ENCODE measurements at places on chromosomes 12 and 14.

- DNase-seq: no peak
Observed at GRCh38 chr12:54311051-54311450, 10.2 kb upstream of the NFE2 start.

DNA sequence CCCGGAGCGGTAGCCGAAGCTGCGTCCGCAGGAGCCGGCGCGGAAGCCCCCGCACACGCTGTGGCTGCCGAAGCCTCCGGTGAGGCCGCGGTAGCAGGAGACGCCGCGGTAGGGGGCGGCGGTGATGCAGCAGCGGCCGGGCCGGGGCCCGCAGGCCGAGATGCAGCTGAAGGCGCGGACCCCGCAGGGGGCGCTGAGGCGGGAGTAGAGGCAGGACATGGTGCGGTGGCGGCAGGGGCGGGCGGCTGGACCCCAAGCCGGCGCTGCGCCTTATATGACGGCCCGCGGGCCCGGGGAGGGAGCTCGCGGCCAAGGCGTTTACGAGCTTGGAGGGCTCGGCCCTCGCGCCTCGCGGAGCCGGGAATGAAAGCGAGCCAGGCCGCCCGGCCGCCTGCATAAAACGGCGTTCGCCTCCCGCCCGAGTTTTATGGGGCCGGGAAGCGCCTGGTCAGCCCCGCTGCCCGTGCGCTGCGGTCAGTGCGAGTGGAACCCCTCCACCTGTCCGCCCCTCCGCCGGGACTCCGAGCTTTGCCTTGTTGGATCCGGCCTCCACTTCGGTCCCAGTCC, 16.0 kb upstream of the KRT86 start:
- no peak for DNase-seq

DNA sequence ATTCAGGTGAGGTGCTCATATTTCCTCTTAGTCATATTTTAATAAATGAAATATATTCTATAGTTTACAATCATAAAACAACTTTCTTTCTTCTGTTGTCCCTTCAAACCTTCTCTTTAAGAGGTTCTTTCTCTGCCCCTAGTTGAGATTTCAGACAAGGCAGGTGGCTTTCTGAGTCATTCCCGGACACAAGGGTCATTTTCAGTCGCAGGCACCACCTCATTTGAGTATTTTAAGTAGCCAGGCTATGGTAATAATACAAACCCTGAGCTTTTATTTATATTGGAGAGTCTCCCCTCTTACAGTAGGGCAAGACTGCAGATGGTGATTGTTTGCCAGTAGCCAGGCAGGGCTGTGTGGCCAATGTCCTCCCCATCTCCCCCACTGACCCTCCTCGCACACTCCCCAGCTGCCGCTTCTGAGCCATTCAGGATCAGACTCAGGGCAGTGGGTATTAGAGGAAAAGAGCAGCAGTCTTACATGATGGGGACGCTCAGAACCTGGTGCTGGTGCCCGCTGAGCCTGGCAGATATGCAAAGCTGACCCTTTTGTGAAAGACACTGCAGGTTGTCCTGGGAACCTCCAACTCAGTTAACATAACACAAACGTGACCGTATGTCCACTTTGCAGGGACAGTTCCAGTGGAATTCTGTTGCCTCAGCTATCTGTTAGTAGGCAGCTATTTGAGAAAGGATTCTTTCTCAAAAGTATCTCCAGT, 101.1 kb upstream of the BCL2L14 start:
- no peak for DNase-seq

DNA sequence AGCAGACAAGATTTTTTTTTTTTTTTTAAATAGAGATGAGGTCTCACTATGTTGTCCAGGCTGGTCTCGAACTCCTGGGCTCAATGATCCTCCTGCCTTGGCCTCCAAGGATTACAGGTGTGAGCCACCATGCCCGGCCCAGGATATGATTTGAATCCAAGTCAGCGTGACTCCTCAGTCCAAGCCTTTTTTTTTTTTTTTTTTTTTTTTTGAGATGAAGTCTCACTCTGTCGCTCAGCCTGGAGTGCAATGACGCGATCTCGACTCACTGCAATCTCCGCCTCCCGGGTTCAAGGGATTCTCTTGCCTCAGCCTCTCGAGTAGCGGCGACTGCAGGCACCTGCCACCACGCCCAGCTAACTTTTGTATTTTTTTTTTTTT, 6.9 kb downstream of the CABP1 start:
- no peak for DNase-seq

GRCh38 chr12:70607107-70607506, 30.1 kb downstream of the PTPRB start:
- DNase-seq: no peak

- no peak for DNase-seq
Observed at GRCh38 chr14:104030958-104031357, 54.5 kb upstream of the ASPG start.

DNA sequence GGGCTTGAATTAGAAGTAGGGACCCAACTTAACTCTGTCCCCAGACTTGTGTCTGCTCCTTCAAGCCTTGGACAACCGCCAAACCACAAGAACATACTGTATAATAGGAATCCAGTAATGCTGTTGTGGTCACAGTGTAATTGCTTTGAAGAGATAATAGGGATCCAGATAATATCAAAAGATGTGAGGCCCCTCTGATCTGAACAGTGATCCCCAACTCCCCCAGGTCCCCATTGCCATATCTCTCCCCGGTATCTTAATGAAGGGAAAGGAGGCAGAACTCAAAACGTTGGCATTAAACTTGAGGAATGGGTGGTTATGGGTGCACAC, 8.5 kb upstream of the PLEKHH1 start:
- no peak for DNase-seq

DNA sequence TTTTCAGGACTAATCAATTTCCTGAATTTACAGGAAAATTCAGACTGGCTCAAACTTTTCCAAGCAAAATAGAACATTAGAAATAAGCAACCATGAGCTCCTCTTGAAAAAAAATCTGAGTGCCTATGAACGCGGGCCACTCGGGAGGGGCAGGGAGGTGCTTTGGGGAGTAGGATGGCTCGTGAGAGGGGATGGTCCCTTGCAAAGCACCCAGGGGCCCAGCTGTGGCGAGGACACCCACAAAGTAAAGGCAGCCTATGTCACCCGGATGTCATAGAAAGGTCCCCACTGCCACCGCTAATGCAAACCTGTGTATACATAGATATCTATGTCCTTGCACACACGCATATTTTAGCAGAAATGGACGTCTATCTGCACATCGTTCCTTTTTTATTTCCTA, 309.9 kb downstream of the ADGRD1 start:
- no peak for DNase-seq

GRCh38 chr14:33555710-33556350, 395.0 kb downstream of the EGLN3 start:
- peak; percentile 41 for DNase-seq

- DNase-seq: no peak
Observed at GRCh38 chr14:47195582-47195981, 479.8 kb downstream of the MDGA2 start.

GRCh38 chr14:92143962-92144361, 22.2 kb downstream of the CPSF2 start:
- no peak for DNase-seq

- DNase-seq: no peak
Observed at GRCh38 chr12:53747095-53747494, 4.7 kb downstream of the CISTR start.

DNA sequence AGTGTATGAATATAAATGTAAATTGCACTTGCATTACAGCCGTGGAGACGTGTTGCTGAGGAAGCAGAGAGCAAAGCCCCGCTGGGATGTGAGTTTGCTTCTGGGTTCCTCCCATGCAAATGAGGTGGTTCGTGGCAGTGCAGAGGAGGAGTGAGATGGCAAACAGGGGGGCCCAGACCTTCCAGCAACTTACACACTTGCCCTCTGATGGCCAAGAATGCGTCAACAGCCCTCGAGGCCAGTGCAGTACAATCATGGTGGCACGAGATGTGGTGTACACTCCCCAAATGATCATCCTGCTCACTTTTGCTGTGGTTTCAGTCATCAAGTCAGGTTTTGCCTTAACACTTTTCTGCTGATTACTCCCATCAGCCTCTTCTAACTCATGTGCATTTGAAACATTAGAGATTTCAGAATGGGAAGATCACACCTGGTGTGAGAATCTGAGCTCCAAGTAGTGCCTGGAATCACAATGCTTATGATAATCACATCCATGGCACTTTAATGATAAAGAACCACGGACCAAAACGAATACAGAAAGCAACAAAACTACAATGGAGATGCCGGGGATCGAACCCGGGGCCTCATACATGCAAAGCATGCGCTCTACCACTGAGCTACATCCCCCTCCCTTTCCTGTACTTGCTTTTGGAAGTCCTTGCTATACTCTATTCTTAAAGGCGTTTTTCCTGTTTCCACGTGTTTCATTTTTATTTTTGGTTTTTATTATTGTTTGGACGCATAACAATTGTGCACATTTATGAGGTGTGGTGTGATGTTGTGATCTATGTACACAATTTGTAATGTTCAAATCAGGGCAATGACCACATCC, 7.0 kb upstream of the UBC start:
- DNase-seq: peak; percentile 41

DNA sequence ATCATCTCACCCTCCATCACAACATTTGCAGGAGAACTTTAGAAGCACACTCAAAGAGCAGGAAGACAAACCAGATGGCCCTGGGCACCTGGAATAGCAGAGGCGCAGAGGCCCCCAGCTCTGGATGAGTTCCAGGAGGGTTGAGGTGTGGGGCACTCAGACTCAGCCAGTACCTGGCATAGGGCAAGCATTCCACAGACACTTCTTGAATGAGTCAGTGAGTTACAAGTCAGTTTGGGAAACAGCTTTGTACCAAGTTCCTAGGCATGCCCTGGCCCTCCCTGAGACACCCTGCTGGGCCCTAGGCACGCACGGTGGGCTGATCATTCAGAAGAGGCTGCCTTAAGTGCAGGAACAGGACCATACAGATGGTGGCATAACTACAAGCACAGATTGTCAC, 54.3 kb downstream of the MAP3K9 start:
- DNase-seq: peak; percentile 60

DNA sequence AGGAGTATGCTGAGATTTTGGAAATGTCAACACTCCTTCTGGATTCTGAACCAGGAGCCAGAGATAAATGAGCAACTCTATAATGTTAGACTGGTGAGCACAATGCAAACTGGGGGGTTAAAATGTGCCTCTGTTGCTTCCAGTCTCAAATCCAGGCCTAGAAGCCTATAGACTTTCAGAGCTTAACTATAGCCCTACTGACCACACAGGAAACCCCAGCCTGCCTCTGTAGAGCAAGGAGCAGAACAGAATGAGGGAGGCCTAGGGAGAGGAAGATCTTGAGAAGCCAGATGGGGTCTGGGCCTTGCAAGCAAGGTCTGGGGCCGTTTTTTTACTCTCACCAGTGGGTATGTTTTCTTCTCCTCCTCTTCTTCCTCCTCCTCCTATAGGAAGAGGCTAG, 225.4 kb upstream of the KITLG start:
- DNase-seq: no peak

- DNase-seq: no peak
Observed at GRCh38 chr12:61267474-61267873, 992.7 kb upstream of the USP15 start.

- peak; percentile 70 for DNase-seq
Observed at GRCh38 chr12:60501124-60501729, 905.4 kb downstream of the SLC16A7 start.

GRCh38 chr14:99425272-99425681, 55.4 kb downstream of the SETD3 start:
- DNase-seq: no peak

GRCh38 chr12:82688035-82688501, 1.4 kb downstream of the TMTC2 start:
- peak; percentile 8 for DNase-seq

DNA sequence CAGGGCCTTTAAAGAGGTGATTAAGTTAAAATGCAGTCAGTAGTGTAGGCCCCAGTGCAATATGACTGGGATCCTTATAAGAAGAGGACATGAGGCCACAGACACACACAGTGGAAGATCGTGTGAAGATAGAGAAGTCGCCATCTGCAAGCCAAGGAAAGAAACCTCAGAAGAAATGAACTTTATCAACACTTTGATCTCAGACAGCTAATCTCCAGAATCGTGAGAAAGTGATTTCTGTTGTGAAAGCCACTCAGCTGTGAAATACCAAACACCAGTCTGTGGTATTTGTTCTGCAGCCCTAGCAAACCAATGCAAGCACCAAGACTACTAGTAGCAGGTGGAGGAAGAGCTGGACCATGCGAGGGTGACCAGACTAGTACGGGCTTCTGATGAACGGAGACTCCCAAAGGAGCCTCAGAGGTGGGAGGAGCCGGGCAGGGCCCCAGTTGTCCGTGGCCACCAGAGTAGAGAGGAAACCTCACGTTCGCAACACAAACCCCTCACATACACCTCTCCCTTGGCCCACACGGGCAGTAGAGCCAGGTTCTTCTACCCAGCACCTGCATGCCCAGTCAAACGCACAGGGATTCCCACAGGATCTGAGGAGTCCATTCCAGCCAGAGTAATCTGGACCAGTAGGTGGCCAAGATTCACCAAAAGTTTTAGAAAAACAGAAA, 243.0 kb downstream of the TTC8 start:
- DNase-seq: no peak

DNA sequence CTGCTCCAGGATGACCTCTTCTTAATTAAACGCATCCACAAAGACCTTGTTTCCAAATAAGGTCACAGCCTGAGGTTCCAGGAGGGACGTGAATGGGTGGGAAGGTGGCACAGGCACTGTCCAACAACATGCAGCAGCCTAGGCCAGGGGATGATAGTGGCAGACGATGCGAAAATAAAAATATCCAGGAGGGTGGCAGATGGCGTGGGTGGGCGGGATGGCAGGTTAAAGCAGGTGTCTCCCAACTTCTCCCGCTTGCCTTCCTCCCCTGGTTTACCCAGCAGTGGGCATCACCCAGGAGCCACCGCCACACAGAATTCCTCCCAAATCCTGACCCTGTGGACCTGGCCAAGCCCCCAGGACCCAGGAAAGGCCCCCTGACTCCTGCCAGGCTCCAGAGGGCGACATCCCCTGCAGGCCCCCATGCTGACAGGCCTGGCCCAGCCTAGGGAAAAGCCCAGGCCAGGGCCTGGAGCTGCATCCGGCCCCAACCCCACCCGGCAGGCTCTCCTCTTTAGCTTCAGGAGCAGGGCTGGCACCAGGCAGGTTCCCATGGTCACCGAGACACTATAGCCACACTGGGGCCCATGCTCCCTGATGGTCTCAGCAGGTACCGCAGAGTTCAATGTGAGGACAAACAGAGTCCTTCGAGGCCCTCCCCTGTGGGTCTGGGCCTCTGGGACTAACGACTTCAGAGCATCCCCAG, 9.7 kb downstream of the NCOR2 start:
- no peak for DNase-seq

DNA sequence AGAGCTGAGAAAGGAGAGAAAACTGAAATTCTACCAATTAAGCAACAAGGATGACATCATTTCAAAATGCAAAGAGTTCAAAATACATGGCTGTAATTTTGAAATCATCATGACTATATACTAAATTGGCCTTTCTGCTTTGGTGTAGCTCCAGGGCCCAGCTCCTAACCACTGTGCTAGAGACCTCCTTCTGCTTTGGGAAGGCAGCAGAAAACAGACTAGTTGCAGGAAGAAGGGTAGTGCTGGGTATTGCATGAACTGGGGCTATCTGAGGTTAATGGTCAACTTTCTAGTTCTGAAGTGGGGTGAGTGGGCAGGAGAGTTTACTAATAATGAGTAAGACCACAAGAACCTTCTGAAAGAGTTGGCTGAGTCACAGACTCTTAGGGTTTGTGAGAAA, 66.2 kb downstream of the PTGER2 start:
- peak; percentile 64 for DNase-seq

- DNase-seq: no peak
Observed at GRCh38 chr14:24136684-24137528, 912 bp downstream of the PSME1 start.

Data from astrocyte (in vitro differentiated cells and primary cell).